Activated T-cell treated with anti-CD3 and anti-CD28 coated beads, Interleukin-2, amount 50 U/mL, for 24 hours (primary cell): ENCODE measurements at places on chromosomes 5 and 9.

DNA sequence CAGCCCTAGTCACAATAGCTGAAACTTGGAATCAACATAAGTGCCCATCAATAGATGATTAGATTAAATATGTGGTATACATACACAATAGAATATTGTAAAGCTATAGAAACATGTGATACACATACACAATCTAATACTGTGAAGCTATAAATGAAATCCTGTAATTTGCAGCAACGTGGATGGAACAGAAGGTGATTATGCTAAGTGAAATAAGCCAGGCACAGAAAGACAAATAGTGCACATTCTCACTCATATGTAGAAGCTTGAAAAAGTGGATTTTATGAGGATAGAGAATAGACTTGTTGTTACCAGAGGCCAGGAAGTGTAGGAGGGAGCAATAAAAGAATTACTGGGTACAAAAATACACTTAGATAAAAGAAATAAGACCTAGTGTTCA is 181.5 kb upstream of the TYRP1 start:
- no peak for DNase-seq

- DNase-seq = no peak
These were observed 1068.6 kb downstream of the TAF11L14 start for GRCh38 chr5:18702821-18703220.

DNA sequence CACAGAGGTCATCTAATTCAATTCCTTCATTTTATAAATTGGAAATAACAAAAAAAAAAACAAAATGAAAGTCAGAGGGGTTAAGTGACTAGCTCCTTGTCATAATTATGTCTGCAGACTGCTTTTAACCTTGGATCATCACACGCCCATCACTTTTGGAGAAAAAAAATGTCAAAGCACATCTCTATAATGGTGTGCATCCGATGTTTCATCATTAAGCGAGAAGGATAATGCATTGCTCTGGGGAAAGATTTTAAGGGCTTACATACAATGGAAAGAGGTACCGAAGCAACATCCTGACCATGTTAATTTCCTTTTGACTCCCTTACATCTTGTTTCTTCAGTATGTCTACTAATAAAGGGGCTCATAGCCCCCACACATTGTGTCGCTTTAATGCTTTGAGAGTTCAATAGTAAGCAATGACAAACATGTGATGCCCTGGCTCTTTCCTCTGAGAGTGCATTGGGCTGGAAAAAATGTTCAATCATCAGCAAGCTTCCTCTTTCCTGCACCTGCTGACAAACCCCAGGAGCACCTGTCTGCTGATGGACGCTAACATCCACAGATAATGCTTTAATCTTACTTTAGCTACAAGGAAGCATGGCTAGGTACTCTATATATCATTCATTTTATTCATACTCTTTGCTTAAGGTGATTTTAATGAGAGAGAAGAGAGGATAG is 242.2 kb downstream of the SMARCA2 start:
- DNase-seq = no peak

GRCh38 chr9:85030316-85030715 is 360.8 kb downstream of the NTRK2 start:
- no peak for DNase-seq

- DNase-seq = peak; percentile 49
These were observed 191.5 kb downstream of the ROR2 start for GRCh38 chr9:91758491-91758981.
